ENCODE measurements at places on chromosomes 2 and 18.

- DNase-seq = no peak
Measured at GRCh38 chr2:141508086-141508752, 622.6 kb downstream of the LRP1B start.

GRCh38 chr2:192559587-192559986, 364.9 kb upstream of the TMEFF2 start:
- DNase-seq = no peak

GRCh38 chr2:68330691-68331090, 10.9 kb upstream of the CNRIP1 start:
- peak; percentile 25 for DNase-seq

- peak; percentile 59 for DNase-seq
Measured at GRCh38 chr18:47036298-47036874, 965 bp upstream of the ELOA2 start.

DNA sequence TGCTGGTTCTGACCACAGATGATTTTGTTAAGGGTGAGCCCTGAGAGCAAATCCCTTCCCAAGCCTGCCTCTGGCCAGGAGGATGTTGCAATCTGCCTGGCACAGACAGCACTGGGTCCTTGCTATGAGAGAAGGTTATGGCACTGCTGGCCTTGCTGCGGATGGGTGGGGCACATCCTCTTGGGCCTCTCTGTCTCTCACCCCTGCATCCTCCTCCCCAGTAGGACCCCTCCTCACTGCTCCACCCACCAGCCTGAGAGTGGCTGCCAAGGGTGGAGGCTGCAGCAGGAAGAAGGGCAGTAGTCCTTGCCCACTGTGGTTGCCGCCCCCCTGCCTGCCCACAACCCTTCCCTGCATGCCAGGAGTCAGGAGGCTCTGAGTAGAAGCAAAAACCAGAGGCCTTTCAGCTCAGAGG, 180.9 kb downstream of the ZBTB7C start:
- peak; percentile 7 for DNase-seq

DNA sequence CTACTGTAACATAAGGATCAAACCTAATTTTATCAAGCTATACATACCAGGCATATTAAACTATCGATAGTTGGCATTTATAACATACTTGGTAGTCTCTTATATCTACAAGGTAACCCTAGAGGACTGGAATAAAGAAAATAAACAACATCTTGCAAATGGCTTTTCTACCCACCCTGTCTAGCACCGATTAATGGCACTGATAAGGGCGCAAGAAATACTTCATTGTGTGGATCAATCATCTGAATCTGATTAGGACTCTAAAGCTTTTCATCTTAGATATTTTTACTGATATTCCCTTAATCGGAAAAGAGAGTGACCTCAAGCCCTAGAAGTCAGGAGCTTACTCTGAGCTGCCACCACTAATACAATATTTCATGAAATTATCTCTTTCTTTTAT, 1461.7 kb upstream of the PIK3C3 start:
- no peak for DNase-seq

- DNase-seq = no peak
Measured at GRCh38 chr2:3751806-3752205, 48.4 kb downstream of the DCDC2C start.

DNA sequence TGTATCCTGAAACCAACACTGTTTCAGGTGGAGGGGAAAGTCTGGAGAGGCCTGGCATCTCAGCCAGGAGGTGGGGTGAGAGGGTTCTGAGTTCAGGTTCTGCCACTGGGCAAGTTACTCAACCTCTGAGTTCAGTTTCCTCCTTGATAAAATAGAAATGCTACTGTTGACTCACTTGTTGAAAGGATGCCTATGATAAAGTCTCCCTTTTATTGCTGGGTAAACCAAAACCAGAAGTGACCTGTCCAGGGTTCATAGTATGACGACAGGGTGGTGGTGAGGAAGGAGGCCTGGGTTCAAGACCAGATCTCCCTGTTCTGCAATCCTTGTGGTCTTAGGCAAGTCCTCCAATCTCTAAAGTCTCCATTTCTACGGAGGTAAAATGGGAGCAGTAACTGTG, 232.7 kb downstream of the PRKCE start:
- peak; percentile 47 for DNase-seq

- peak; percentile 47 for DNase-seq
Measured at GRCh38 chr2:191692502-191693115, 14.7 kb downstream of the NABP1 start.

DNA sequence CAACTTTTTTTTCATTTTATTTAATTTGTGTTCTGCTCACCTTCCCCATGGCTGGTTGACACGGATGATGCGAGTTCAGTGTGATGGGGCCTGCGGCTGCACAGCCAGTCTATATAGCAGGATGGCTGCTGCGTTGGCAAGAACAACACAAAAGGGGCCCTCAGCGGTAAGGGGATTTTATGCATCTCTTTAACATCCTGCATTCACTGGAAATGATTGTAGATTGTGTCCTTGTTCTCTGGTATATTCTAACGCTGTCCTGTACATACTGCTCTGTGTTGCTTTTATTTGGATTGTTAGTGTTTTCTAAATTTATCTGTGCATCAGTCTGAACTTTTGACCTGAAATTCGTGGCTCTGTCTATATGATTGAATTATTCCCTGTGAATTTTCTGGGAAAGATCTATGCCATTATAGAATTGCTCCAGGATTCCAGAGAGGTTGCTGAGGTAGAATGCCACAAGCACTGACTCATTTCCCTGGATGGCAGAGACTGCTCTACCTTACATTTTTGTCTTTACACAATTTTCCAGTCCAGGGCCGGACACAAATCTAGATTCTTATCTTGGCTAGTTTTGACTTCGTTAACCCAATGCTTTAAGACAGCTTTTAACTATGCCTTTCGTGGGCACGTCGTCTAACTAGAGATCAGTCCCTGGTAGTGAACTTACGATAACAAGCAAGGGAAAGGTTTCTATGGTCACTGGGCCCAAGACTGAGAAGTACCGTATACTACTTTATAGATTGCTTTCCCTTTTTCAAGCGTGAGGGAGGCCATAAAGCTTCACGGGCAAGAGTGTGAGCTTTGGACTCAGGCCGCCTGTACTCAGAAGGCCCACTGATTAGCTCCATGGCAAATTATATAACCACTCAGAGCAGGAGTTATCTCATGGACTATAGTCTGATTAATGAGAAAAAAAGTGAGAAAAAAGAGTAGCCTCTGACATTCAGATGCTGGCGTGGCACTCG, at the start of gene CRYGC:
CRYGC (minus strand) TSS at position 85 of the 968 bp plus-strand sequence; CDS start at position 49, 36 bp downstream.
- no peak for DNase-seq

- no peak for DNase-seq
Measured at GRCh38 chr2:70828115-70828514, 7.5 kb downstream of the CD207 start.

GRCh38 chr2:60094450-60094929, 459.0 kb downstream of the BCL11A start:
- no peak for DNase-seq

DNA sequence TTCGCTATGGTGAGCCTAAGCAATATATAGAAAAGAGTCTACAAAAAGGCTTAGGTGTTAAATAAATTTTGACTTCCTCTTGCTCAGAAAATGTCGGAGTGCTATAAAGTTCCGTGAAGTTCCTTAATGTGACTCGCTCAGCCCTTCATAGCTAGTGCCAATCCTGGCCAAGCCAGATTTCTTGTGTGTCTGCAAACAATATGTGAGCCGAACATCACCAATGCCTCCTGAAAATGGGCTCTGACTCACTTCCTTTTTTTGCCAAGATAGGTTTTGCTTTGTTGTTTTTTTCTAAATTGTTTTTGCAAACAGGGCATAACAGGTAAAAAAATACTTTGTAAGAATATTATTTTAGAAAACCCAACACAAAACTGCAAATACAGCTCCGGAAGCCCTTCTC, 26.1 kb downstream of the CDC42EP3 start:
- DNase-seq = peak; percentile 89

DNA sequence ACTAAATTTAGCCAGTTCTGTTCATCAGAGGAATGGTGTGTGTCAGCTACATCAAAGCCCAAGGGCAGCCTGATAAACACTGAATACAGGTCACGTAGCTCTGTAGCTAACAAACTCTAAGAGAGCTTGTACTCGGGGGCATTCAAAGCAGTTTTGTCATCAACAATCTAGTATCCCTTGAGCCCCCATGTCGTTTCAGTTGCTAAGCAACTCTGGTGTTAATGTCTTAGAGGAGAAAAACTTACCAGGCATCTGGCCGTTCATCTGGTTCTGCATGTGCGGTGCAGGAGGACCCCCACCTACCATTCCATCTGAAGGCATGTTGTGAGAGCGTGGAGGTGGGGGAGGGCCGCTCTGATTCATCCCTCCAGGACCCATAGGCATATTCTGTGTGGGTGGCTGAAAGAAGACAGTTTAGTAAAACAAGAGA, 33.1 kb downstream of the SS18 start:
- DNase-seq = peak; percentile 19

DNA sequence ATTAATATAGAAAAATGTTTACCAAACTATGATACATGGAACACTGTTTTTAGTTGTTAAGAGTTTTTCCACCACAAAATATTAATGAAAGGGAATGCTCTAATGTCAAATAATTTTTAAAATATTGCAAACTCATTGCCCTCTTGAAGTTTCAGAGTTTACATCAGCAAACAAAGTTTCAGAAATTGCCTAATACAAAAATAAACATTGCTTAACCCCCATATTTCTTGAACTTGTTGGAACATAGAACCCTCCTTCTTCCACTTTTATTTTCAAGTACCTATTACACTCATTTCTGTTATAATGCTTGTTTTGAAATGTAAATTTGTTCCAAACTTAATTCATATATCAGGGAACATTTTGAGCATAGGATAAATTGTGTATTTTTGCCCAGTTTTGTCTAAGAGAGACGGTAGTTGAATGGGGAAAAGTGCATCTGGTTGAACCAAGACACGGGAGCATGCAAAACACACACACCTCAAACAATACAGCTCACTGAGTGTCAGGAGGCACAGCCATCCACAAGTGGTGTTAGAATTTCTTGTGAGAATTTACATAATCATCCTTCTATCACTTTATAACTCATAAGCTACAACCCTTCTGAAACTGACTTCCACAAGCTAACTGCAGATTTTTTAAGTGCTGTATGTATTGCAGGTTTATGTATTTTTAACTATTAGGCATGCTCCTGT, 5.3 kb upstream of the MC4R start:
- DNase-seq = no peak

- peak; percentile 53 for DNase-seq
Measured at GRCh38 chr2:105391058-105391627, 7.7 kb downstream of the FHL2 start.

DNA sequence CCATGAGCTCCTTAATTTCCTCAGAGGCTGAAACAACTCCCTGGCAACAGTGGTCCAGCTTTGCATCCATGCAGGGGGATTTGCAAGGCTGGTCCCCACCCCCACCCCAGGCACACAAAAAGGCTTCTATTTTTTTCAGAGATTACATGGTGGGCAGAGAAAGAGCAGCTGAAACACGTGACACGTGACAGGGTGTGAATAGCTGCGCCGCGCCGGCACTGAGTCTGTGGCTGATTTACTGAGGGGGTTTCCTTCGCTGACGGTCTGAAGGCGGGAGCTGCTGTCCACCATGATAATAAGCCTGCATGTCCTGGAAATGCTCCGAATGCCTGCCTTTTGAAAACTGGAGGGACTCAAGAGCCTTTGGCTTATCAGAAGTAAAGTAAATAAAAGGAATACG, 50.7 kb upstream of the APCDD1 start:
- DNase-seq = no peak

GRCh38 chr2:23565814-23566213, 180.8 kb downstream of the KLHL29 start:
- no peak for DNase-seq

GRCh38 chr2:191103774-191104173, 47.0 kb downstream of the STAT4 start:
- no peak for DNase-seq

- no peak for DNase-seq
Measured at GRCh38 chr2:187528042-187528441, 26.2 kb downstream of the TFPI start.

GRCh38 chr2:28615706-28616105, 119.8 kb downstream of the PLB1 start:
- no peak for DNase-seq

DNA sequence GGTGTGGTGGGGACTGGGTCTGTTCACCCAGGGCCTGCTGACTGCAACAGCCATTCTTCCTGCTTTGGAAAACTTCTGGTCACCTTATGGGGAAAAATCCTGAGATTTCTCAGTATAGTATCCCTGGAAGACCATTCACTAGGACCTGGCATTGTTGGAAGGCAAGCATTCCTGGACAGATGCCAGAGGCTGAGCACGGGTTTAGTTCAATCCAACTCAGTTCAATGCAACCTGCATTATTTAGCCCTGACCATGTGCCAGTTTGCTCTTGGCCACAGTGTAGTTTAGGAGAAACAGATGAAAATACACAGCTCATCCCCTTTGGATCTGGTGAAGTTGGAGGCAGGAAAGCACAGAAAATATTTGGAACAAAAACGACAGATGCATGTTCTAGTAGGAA, 95.9 kb downstream of the LPIN1 start:
- DNase-seq = no peak

DNA sequence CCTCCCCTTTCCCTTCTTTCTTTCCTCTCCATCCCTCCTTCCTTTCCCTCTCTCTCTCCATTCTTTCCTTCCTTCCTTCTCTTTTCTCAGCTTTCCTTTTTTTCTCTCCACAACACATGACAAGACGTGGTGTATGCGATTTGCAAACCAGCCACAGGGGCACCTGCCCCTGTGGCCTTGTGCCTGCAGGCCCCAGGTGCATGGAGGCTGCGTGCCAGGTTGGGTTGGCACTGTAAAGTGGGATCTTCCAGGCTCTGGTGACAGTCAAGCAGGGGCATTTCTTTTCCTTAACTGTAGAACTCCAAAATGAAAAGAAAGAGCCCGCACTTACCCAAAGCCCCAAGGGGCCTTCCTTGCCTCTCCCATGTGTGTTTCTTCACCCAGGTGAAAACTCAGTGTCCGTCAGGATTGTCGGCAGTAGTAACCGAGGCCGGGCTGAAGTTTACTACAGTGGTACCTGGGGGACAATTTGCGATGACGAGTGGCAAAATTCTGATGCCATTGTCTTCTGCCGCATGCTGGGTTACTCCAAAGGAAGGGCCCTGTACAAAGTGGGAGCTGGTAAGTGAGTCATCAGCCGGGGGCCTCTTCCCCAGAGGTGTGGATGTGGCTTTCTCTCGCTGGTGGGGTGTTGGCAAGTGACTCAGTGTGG, 50.9 kb downstream of the MARCO start:
- DNase-seq = no peak

DNA sequence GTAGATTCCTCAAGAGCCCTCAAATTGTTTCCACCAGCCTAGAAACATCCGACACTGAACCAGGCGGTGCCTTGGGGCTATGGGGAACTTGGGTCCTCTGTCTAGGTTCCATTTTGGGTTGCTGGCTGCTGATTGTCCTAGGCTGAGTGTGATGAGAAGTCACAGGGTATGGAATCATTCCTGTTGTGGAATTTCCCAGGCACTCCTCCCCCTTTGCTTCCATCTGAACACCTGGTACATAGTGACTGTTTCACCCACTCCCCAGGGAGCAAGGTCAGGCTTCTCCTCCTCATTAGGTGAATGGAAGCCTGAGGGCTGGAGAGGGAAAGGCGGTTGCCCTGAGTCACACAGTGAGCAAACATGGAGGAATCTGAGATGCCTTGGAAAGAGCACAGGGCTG, 4.5 kb downstream of the KIF3C start:
- peak; percentile 59 for DNase-seq

- DNase-seq = peak; percentile 55
Measured at GRCh38 chr2:188399159-188399558, 107.5 kb downstream of the GULP1 start.

GRCh38 chr18:78965917-78966792, 13.5 kb upstream of the SALL3 start:
- DNase-seq = no peak
